Immature natural killer cell (primary cell): ENCODE measurements at places on chromosomes 4 and X.

DNA sequence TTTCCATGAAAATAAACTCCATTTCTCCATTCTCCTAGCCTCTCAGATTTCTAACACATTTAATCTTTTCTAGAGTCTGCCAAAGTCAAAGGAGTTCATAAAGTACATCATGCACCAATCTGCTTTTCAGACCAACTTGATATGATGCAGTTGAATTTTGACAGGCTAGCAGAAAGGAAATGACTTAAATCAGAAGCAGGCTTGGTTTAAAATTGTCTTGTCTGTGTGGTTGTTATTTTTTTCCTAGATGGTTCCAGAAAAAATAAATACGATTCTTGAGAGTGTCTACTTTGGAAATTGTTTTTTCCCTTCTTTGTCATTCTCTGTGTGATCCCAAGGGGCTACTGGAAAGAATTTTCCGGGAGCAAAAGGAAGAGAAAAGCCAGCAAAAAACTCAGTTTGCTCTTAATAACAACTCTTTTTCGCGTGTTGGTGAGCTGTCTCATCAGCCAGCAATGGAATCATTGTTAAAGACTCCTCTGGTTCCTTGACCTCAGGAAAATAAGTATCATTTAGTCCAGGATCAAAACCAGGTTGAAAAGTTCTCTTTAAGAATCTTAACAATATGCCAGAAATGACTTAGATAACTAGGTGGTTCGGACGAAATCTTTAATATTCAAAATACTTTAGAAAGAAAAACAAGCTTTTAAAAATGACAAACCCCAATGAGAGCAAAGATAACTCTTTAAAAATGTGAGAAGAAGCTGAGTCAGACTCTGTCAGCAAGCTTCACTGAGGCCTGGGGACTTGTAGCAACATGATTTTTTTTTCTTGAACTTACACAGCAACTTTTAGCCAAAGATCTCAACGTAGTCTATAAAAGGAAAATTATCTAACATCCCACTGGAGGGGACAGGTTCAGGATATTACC lies 49.7 kb upstream of the GAB1 start:
- DNase-seq: no peak

- DNase-seq: no peak
Measured at GRCh38 chr4:21596521-21596920, 352.1 kb downstream of the KCNIP4 start.

GRCh38 chr4:49221209-49221608 lies 235.1 kb downstream of the CWH43 start:
- no peak for DNase-seq

DNA sequence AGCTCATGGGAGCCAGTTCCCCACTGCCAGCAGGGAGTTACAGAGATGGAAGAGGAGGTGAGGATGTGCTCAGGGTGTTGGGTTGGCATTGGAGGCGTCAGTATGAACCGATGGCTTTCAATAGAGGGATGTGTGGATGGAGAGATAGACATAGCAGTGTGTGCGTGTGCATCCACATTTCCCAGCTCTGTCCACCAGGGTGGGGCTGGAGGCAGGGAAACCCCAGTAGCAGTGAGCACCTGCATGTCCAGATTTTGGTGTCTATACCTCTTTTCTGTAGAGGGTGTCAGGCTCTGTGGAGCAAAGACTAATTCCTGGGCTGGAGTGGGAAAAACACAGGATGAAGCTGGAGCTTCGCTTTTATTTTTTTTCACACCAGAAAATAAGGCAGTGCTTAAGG lies 37.2 kb upstream of the HGFAC start:
- no peak for DNase-seq

- DNase-seq: no peak
Measured at GRCh38 chrX:13468096-13468495, 101.3 kb upstream of the EGFL6 start.

DNA sequence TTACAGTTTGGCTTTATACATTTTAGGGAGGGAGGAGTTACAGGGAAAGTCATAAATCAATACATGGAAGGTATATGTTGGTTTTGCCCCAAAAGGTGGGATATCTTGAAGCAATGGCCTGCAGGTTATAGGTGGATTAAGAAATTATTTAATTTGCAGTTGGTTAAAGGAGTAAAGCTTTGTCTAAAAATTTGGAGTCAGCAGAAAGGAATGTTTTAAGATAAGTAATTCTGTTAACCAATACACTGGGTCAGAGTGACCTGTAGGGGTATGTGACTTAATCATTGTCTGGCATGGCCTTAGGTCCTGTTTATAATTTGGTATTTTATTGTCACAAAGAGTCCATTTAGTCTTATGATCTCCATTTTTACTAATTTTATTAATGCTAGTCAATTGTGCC lies 115.0 kb downstream of the AGTR2 start:
- no peak for DNase-seq

- no peak for DNase-seq
Measured at GRCh38 chr4:47145630-47146029, 114.3 kb downstream of the GABRB1 start.

- DNase-seq: no peak
Measured at GRCh38 chr4:187474238-187474637, 521.3 kb upstream of the ZFP42 start.

- DNase-seq: no peak
Measured at GRCh38 chr4:140666889-140667614, 89.1 kb downstream of the TBC1D9 start.

DNA sequence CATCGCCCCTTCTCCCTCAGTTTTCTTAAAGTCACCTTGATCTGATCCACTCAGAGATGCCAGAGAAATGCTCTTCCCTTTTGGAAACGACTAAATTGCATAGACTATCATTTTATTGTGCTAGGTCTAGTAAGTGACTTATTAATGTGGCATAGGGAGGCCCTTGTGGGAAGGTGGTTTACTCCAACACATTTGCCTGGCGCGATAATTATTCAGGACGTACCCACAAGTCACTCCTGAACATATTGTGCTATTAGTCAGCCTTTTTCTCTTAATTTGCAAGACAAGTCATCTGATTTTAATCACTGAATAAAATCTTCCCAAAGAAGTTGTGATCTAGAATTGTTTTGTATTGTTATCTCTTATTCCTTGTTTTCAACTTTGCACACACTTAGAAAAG lies 7.6 kb downstream of the ENPEP start:
- DNase-seq: no peak

- no peak for DNase-seq
Measured at GRCh38 chr4:94798808-94799207, 41.1 kb downstream of the BMPR1B start.

DNA sequence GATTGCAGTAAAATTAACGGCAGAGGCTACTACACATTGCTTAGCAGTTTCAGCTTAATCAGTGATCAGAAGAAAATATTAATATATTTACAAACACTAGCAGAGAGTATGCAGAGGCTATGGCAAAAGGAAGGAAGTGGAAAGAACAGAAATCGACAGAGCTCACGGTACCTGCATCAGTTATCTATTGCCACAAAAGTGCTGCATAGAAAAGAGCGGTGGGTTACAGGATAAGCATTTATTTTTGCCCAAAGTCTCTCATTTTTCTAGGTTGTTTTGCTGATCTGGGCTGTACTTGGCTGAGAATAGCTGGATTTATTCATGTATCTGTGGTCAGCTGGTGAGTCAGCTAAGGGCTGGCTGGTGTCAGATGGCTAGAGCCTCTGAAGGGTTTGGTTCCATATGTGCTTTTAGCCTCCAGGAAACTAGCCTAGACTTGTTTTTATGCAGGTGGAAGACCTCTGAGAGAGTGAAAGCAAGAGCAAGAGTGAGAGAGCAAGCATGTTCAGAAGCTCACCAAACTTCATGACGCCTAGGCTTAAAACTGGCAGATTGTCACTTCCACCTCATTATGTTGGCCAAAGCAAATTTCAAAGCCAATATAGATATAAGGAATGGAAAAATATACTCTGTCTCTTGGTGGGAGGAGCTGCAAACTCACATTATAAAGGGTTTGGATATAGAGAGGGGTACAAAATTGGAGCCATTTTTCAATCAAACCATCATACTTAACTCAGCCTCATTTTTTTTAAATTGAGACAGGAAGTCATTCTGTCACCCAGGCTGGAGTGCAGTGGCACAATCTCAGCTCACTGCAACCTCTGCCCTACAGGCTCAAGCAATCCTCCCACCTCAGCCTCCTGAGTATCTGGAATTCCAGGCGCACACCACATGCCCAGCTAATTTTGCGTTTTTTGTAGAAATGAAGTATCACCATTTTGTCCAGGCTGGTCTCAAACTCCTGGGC lies 153.2 kb upstream of the RPL34 start:
- peak; percentile 3 for DNase-seq

GRCh38 chr4:163391756-163392155 lies 48.1 kb downstream of the NPY5R start:
- DNase-seq: no peak
